ENCODE measurements at places on chromosomes 7 and 10.

DNA sequence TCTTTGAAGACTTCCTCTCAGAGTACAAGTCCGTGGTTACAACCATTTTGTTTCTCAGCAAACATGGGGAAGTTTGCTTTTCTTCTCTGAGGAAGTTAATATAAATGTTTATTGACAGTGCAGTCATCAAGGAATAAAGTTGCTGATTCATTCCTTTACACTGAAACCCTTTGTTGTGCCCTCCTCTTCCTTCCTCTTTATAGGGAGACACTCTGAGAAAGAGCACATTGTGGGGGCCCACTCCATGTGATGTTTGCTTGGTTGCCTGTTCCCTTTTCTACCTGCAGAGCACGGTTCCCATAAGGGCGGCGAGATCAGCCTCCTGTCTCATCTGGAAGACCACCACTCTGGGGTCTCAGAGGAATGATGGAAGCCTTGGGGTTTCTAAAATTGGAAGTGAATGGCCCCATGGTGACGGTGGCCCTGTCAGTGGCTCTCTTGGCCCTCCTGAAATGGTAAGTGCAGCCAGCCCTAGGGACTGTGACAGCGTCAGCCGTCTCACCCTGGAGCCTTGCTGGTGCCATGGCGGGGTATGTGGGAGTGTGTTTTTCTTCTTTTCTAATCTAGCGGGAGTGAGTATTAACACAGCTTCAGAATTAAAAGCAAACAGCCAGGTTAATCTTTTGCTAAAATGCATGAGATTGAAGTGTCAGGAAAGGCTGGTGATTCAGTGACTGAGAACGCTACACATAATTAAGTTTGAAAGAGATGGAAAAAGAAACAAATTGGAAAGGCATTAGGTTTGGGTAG lies at the start of gene TBXAS1:
TBXAS1 (plus strand) TSS at position 240 of the 750 bp plus-strand sequence; CDS start at position 367, 127 bp downstream.
- DNase-seq: peak; percentile 19

- no peak for DNase-seq
Measured at GRCh38 chr10:91211675-91212074, 8.8 kb upstream of the PCGF5 start.

DNA sequence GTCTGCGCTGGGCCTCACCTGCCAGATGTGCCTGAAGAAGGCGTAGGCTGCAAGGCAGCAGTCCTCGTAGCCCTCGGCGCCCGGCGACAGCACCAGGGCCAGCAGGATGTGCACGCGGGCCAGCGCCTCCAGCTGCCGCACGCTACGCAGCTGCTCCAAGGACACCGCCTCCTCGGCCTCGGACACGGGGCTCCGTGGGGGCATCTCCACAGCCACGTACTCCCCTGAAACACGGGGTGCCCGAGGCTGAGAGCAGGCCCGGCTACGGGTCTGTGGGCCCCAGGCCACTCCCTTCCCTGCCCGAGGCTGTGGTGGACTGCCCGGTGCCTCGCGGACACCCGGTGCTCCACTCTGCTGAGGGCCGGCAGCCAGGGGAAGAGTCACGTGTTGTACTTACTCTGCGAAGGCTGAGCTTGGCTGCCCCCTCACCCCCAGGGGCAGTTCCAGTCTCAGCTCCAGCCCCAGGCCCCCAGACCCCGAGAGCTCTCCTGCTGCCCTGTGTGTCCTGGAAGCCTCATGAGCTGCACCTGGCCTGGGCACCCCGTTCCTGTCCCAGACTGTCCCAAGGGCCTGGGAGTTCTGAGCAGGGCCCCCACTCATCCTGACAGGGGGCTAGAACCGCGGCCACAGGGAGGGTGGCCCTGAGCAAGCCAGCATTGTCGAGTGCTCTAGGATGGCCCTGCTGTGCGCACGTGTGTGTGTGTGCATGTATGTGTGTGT lies 62.8 kb downstream of the CFAP46 start:
- no peak for DNase-seq

DNA sequence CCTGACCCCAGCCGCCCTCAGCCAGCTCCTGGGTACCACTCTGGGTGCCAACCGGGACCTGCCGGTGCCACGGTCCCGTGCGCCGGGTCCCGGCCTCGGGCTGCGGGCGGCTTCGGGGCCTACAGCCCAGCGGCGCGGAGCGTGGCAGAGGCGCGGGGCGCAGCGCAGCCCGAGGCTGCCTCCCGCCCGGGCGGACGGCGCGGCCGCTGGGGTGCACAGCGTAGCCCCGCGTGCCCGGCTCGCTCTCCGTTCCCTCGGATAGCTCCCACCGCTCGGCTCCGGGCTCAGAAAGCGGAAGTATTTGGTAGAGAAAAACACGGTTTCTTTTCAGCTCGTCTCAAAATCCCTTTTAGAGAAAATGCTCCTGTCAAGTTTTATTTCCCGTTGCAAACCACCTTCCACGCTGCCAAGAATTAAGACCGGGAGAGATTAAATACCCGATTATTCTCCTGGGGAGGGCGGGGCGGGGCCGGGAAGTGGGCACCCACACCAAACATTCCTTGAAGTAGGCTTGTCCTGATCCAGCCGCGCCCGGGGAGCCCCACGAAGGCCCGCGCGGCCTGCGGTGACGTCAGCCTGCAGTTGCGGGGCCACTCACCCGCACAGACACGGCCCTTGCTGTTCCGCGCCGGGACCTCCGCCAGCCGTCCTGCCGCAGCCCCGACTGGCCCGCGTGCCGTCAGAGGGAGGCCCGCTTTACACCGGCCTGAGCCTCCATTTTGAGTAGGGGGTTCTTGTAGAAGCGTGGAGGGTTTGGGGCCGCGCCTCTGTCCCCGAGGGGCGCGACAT lies 7.2 kb downstream of the HOXA13 start:
- DNase-seq: no peak

DNA sequence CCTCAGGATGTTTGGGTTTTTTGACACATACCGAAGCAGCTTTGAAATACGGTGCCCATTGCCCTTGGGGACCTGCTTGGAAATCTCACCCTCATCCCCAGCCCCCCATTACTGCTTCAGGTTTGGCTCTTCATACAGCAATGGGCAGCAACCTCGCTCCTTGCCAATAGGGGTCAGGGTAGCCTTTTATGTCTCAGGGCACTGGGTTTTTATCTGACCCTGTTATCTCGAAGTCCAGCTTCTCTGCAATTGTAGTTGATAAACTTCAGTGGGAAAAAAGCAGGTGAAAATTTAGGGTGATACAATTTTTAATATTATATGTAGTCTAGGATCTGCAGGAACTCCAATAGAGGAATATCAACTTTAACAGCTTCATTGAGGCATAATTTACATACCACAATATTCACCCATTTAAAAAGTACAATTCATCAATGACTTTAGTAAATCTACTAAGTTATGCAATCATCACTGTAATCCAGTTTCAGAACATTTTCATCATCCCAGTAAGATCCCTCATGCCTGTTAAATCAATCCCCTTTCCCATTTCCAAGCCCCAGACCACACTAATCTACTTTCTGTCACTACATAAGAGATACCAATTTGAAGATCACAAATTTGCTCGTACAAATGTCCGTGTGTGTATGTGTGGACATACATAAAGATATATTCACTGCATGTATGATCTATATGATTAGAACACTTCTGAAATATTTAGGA lies 386.2 kb downstream of the KCNMA1 start:
- no peak for DNase-seq

DNA sequence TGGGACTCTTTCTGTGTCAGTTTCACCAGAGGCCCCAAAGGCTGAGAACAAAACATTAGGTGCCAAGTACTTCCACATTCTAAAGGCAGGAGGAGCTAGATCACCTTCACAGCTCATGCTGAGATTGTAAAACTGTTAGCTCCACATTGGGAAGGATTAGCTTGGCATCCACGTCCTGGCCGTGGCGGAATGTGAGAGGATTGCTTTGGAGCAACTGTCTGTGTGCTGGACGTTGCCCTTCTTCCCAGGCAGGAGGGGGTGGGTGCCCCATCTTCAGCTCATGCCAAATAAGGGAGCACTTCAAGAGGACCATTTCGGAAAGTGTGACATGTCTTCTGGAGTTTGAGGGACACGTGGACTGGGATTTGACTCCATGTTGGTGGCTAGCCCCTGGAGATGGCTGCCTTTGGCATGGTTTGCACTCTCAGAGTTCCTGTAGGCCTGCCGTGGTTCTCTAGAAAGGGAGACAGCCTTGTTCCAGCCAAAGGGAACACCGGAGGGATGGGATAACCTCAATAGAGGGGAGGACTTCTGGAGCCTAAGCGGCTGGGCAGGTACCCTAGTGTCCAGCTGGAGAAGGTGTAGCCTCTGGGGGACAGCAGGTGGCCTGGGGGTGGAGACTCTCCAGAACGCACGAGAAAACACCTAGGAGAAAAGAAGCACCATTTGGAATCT lies 19.9 kb upstream of the FMC1 start:
- no peak for DNase-seq

DNA sequence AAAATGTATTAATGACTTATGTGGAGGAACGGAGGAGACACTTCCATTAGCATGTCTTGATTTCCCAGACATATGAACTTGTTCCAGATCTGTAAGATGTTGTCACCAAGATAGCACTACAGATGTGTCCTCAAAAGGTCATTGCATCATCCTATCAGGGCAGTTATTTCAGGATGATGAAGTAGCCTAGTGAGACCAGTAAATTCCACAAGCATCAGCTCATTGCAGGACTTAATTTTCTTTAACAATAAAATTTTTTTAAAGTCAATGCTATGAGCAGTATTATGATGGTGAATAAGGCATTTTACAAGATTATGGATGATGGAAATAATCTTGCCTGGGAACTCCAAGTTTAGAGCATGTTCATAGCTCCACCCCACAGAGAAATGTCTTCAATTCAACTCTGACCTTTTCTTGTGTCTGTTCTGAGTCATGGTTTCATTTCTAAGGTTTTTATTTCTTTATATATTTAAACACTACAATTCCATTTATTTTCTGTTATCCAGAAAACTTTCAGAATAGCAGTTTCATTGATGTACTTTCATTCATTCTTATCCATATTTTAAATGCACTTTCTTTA lies 1203.3 kb upstream of the CELF2 start:
- no peak for DNase-seq

- DNase-seq: no peak
Measured at GRCh38 chr7:82760831-82761230, 317.3 kb upstream of the CACNA2D1 start.

DNA sequence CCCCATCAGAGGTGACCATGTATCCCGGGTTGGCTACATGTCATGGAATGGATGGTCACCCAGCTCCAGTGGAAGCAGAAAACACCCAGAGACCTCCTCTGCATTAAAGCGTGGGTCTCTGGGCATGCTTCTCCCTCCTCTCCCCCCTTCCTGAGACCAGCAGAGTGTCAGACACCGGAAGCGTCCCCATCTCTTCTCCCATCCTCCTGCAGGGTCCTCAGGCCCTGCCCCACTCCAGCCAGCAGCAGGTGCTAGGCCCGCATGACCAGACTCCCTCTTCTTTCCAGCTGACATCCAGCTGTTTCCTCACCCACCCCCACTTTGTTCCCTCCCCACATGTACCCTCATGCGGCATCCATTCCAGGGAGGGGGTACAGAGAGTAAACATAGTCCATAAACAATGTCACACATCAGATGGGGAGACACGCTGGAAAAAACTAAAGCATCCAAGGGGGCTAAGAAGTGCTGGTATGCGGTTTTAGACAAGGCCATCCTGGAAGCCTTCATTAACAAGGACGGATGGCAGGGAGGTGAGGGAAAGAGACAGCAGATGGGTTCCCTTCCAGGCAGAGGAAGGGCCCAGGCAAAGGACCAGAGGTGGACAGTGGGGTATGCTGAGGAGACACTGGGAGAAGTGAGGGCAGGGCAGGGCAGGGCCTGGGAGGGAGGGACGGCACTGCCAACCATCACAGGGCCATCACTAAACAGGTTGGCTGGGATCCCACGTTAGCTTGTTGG lies 12.5 kb upstream of the SLC18A3 start:
- DNase-seq: no peak

- no peak for DNase-seq
Measured at GRCh38 chr10:78849115-78849514, 219.7 kb upstream of the ZMIZ1 start.

DNA sequence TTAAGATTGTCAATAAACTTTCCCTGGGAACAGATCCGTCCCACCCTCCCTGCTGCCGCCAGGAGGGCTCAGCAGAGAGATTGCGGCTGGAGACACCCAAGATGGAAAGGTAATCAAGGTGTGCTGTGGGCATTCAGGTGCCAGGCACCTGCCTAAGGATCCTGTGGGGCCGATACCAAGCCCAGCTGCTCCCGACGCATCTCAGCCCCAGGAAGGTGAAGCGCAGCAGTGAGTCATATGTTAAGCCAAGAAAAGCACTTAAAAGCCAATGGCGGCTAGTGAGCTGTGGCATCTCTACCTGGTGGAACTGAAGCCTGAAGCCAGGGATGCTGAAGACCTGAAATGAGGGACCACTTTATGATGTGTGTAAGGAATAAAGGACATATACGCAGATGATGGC lies 6.1 kb downstream of the WDR86 start:
- DNase-seq: no peak

DNA sequence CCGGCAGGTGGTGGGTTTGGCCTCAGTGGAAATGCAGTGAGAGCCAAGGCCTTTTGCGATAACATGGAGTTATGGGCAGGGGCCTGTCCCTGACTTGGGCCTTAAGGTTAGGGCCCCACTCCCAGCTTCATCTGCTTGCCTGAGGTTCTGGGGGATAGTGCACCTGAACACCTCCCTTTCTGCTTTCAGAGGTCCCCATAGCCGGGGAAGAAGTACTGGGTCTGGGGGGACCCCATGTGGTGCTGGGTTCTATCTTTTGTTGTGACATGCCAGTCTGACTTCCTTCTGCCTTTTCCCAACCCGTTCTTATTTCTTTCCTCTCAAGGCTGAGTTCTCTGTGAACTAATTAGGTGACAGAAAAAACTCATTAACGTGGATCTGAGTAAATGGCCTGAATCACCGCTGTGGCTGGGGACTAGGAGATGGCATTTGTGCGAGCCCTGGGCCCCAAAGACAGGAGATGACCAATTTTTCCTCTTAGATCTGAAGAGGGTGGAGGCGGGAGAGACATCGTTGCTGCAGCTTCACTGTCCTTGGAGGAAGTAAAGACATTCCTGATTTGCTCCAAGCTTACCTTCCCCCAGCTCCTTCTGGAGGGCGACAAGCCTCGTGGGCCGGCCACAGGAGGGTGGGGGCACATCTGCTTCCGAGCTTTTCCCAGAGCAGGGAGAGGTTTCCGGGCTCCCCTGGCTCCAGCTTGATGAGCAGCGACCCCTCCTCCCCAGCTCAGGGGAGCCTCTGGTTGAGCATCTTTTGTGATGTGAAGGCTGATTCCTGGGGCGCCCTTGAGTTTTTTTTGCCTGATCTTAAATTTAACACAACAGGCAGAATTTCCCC lies 2.0 kb downstream of the AGAP3 start:
- DNase-seq: no peak

GRCh38 chr7:134856091-134856490 lies 76.7 kb downstream of the CALD1 start:
- no peak for DNase-seq
